ENCODE measurements at places on chromosomes 2 and 18. TPM values are rescaled to one million over a fixed set of nuclear protein-coding genes. Genes with fewer than 3 reads are reported as not detected.

PLCL1 gene
- total RNA-seq = 0.12 TPM

RAB6C gene
- total RNA-seq = not detected

DNA sequence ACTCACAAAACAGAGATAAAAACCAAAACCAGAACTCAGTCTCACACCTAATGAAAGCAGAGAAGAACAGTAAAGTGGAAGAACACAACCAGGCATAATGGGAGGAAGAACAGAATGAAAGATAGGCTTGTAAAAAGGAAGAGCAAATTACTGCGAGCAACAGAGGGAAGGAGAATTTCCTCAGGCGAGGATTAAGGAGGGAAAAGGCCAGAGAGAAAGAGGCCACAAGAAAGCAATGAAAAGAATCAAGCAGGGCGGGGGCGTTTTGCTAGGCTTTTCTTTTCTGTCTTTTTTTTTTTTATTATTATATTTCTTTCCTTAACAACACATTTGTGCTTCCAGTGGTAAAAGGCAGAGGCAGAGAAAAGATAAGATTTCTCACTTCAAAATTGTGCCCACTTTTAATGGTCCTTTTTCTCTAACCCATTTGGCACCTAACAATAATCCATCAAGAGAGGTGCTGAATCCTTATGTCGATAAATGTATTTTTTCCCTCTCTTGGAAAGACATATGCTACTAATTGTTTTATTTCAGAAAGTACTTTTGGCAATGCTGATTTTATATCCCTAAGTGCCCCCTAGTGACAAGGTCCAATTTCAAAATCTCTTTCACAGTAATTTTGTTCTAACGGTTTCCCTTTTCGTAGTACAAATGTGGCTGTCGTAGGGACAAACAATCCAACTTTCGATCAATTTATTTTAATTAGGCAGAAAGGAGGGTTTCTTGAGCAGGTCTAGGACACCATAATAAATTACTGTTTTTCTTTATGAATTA is 138.7 kb upstream of the AQP4 start:
- H3K27ac ChIP-seq = no peak overlapping the region
- DNase-seq = peak; percentile 28
- no peaks in the 10 kb centered on the region for H3K27me3 ChIP-seq

DNA sequence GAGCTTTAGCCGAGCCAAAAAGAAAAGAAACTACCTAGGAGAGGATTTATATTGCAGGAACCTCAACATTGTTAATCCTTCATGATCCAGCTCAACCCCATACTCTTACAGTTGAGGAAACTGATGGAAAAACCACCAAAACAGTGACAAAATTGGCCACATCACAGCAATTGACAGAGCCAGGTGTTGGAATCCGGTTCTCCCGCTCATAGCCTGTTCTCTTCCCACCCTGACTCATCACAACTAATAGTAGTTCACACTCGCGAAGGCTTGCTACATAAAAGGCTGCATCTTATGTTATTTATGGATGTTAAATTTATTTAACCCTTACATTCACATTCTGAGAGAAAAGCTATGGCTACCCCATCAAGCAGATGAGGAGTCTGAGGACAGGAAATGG is 33.7 kb downstream of the SLC9A4 start:
- no peak overlapping the region for H3K27ac ChIP-seq
- DNase-seq = no peak
- H3K36me3 ChIP-seq = no peaks in the 10 kb centered on the region
- H3K4me3 ChIP-seq = no peak overlapping the region
- H3K27me3 ChIP-seq = no peaks in the 10 kb centered on the region
- no peaks in the 10 kb centered on the region for H3K4me1 ChIP-seq

STAT4 gene
- 0.16 TPM for total RNA-seq

GRCh38 chr2:199460101-199460671 is 2.4 kb upstream of the SATB2 start:
- H3K4me3 ChIP-seq = peak overlapping the region; percentile 81
- peak overlapping the region; percentile 57 for H3K27ac ChIP-seq
- H3K36me3 ChIP-seq = no peaks in the 10 kb centered on the region
- peaks cover 34% of the 10 kb centered on the region for H3K4me1 ChIP-seq
- no peak for DNase-seq
- peaks cover 81% of the 10 kb centered on the region for H3K27me3 ChIP-seq

PID1 gene
- total RNA-seq = 4.0 TPM

GRCh38 chr2:9231291-9232165 is 24.9 kb downstream of the ASAP2 start:
- no peaks in the 10 kb centered on the region for H3K27me3 ChIP-seq
- H3K36me3 ChIP-seq = no peaks in the 10 kb centered on the region
- H3K4me3 ChIP-seq = no peak overlapping the region

MGAT5 gene
- total RNA-seq = 25.4 TPM

DNA sequence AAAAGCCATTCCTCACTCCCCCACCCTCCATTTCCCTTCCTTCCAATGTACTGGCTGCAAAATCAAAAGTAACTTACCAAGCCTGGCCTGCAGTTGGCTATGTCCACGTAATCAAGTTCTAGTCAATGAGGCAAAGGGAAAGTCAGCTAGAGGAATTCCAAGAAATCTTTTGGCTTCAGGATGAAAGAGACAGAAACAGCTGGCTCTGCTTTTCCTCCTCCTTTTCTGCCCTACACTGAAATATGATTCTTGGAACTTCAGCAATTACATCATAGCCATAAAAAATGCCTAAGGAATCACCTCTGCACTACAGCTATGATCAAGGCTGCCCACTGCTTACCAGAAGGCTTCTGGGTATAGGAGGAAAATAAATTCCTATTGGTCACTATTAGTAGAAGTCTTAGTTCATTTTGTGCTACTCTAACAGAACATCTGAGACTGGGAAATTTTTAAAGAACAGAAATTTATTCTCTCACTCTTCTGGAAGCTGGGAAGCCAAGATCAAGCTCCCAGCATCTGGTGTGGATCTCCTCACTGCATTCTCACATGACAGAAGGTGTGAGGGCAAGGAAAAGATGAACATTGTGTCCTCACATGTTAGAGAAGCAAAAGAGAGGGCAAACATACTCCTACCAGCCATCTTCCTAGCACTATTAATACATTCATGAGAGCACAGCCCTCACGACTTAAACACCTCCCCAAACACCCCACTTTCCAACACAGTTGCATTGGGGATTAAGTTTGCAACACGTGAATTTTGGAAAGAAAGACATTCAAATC is 219.9 kb downstream of the TMX3 start:
- no peaks in the 10 kb centered on the region for H3K27me3 ChIP-seq
- H3K4me3 ChIP-seq = no peak overlapping the region
- H3K4me1 ChIP-seq = peaks cover 20% of the 10 kb centered on the region
- no peak overlapping the region for H3K27ac ChIP-seq
- H3K36me3 ChIP-seq = no peaks in the 10 kb centered on the region
- peak; percentile 44 for DNase-seq

- DNase-seq = no peak
- H3K27ac ChIP-seq = no peak overlapping the region
- H3K4me1 ChIP-seq = 0 out of 2 replicates have a peak, but pooled peaks cover 11% of the 10 kb centered on the region
- no peaks in the 10 kb centered on the region for H3K36me3 ChIP-seq
These were observed 7.1 kb upstream of the UPP2 start for GRCh38 chr2:158094487-158095092.

KIF5C gene
- total RNA-seq = 46.5 TPM

NPPC gene
- total RNA-seq = 2.2 TPM

All from GM23338 (cell line).